HepG2 (cell line): ENCODE measurements at places on chromosomes 3 and 15. TPM values are rescaled to one million over a fixed set of nuclear protein-coding genes. Genes with fewer than 3 reads are reported as not detected.

Gene BFSP2
- polyA plus RNA-seq, result not detected in 2 replicates

Gene EXD1
- not detected in 2 replicates for polyA plus RNA-seq

Gene SST
- not detected in 2 replicates for polyA plus RNA-seq

Gene TERC
- polyA plus RNA-seq, result 1.3 and 2.9 TPM in 2 replicates

Gene NECTIN3
- polyA plus RNA-seq, result 9.1 and 10.4 TPM in 2 replicates

Gene DZIP1L
- 0.39 and 0.90 TPM in 2 replicates for polyA plus RNA-seq

Gene TMIE
- not detected in 2 replicates for polyA plus RNA-seq

Gene PAK6
- 0.10 TPM in 1 of 2 replicates, not detected in the other for polyA plus RNA-seq

Gene SLC28A1
- polyA plus RNA-seq, result 5.8 and 8.6 TPM in 2 replicates

Gene KLHL40
- not detected in 2 replicates for polyA plus RNA-seq

Gene DNAH12
- 0.08 and 0.11 TPM in 2 replicates for polyA plus RNA-seq

Gene SCAANT1
- polyA plus RNA-seq, result not detected in 2 replicates

Gene LRRK1
- 0.71 and 1.2 TPM in 2 replicates for polyA plus RNA-seq

Gene KBTBD12
- polyA plus RNA-seq, result not detected in 2 replicates

Gene CLDN16
- polyA plus RNA-seq, result 0.04 and 0.13 TPM in 2 replicates

Gene GREM1
- 0.08 and 0.13 TPM in 2 replicates for polyA plus RNA-seq

Gene ARIH1
- 38.8 TPM in 2 replicates for polyA plus RNA-seq

Gene IQCF5
- polyA plus RNA-seq, result not detected in 2 replicates

Gene CAMK2N2
- 0.04 and 0.12 TPM in 2 replicates for polyA plus RNA-seq

Gene OR4F6
- polyA plus RNA-seq, result not detected in 2 replicates

Gene TM6SF1
- not detected in 2 replicates for polyA plus RNA-seq

Gene TMEM108
- polyA plus RNA-seq, result not detected in 2 replicates

Gene HTR3E
- polyA plus RNA-seq, result not detected in 2 replicates

Gene MESP1
- not detected in 2 replicates for polyA plus RNA-seq

Gene LMOD3
- polyA plus RNA-seq, result not detected in 2 replicates

Gene ZKSCAN7
- polyA plus RNA-seq, result 2.3 and 3.5 TPM in 2 replicates

Gene FEZF2
- polyA plus RNA-seq, result not detected in 2 replicates

Gene MST1
- 452 and 686 TPM in 2 replicates for polyA plus RNA-seq
